ENCODE measurements at places on chromosomes 3 and 15.

- DNase-seq, result no peak
Measured at GRCh38 chr15:59436774-59437141, 1.2 kb upstream of the FAM81A start.

DNA sequence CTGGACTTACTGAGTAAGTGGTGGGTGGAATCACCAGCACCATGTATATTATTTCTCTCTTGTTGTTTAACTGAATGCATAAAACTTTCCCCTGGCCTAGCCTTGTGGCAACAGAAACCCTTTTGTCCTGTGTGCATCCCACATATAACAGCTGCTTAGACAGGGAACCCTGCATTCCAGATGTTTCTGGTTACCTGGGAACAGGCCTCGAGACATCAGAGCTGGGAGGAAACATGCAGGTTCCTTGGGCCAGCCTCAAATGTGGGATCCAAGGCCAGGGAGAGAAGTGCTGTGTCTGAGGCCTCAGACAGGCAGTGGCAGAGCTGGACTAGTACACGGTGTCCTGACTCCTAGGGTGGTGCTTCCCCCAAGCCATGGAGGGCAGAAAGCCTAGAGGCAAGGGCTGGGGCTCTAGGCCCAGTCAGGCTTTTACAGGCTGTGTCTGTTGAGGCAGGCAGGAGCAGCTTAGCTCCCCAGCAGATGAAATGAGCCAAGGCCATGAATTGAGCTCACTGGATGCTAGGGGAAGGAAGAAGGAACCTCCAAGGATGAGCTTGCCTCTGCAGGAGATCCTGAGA, 57.7 kb downstream of the ITGA11 start:
- DNase-seq, result no peak

- DNase-seq, result no peak
Measured at GRCh38 chr3:187012609-187013051, 82.3 kb downstream of the ST6GAL1 start.

GRCh38 chr3:156145866-156146265, 25.5 kb downstream of the KCNAB1 start:
- DNase-seq, result no peak

GRCh38 chr3:31265646-31266428, 266.9 kb upstream of the STT3B start:
- no peak for DNase-seq
